ENCODE measurements at places on chromosomes 11 and 22.

DNA sequence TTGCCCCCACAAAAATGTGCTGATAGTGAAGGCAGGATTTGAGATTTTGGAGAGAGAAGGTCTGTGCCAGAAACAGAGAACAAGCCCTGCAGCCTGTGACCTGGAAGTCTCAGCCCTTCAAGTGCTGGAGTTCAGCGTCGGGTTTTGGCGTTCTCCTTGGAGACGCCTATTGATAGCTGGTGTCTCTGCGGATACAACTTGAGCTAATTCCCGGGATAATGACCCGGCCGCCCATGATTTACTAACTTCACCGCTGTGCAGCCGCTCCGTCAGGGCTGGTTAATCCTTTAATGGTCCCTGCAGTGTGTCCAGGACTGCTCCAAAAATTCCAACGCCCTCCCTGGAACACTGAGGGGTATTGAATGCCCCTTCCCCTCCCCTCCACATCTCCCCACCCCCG is 76.6 kb downstream of the WT1 start:
- DNase-seq: no peak

DNA sequence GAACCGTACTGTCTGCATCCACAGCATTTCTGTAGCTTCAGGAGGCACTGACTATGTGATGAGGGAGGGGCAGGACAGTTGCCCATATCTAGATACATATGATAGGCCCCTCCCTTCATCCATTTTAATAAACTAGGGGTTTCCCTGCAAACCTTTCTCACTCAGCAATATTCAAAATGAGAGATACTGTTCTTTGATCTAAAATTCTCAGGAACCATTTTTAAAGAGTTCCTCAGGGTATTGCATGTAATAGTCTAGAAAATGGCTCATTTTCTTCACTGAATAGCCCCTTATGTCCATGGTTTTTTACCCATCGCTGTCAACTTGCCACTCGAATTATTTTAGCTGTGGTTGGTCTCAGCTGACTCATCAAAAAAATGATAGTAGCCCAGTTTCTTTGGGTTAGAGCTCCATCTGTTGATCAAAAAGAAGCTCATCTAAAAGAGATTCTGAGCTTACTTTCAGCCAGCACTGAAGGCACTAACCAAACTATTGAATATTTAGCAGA is 37.0 kb upstream of the DNAJB7 start:
- peak; percentile 73 for DNase-seq

- peak; percentile 35 for DNase-seq
Observed at GRCh38 chr11:10942620-10943019, 84.8 kb upstream of the ZBED5 start.

GRCh38 chr22:19709063-19709769 is 5.1 kb upstream of the SEPTIN5 start:
- no peak for DNase-seq

All from activated CD4-positive, alpha-beta T cell treated with anti-CD3 and anti-CD28 coated beads, Interleukin-10, Interleukin-2, amounts not matched to agents 100 ng/mL and 50 ng/mL, durations not matched to agents 16 hours and 8 hours (primary cell).